ENCODE measurements at places on chromosomes 6 and 20.

DNA sequence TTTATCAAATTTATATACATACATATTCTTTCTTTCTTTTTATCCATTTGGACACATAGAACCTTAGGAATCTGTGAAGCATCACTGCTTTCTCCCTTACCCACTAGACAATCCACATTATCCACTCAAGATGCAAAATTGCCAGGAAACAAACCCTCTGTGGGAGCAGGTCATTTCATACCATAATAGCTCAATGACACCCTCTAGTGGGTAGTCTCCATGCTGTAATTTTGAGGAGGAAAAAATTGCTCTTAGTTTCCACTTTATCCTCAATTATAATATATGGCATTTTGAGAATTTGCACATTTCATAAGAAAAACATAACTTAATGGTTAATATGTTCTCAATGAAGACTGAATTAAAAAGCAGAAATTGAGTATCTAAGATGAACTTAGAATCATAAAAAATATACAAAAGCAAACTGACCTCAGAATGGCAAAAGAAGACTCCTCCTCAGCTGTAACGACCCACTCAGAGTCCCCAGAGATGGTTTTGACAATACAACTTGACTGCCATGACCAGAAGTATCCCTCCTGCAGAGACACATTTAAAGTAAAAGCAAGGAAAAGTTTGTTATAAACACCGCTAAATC, 164.1 kb downstream of the FRK start:
- DNase-seq, result no peak

GRCh38 chr6:52691718-52692117, 20.8 kb downstream of the TMEM14A start:
- DNase-seq, result no peak

DNA sequence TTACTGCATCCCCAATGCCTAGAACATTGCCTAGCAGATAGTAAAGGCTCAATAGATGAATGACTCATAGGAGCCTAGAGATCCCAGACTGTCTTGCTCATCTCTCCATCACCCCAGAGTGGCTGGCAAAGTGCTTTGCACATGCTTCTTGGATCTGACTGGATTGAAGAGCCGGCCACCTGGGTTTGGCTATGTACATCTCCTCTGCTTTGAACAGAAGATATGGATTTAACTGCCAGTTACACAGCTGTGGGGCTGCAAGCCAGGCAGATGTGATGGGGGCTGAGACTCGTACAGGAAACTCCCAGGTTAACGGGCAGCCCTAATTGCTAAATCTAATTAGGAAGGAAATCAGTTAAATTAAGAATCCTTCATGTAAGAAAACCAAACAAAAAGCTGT, 28.6 kb downstream of the MYLIP start:
- no peak for DNase-seq

- DNase-seq, result no peak
Measured at GRCh38 chr6:105161421-105161820, 18.4 kb downstream of the POPDC3 start.

GRCh38 chr6:149904661-149905370, 6.9 kb upstream of the RAET1E start:
- DNase-seq, result no peak
